ENCODE measurements at places on chromosomes 2 and 18. TPM values are rescaled to one million over a fixed set of nuclear protein-coding genes. Genes with fewer than 3 reads are reported as not detected.

Gene PMAIP1
- 7.5 TPM for total RNA-seq

Gene C2orf15
- total RNA-seq, result not detected

Gene G6PC2
- total RNA-seq, result not detected

Gene TRIM43
- total RNA-seq, result not detected

Gene PROM2
- 0.36 TPM for total RNA-seq

Gene DLGAP1
- under 0.01 TPM for total RNA-seq

Gene GDF7
- under 0.01 TPM for total RNA-seq

Gene REG1B
- not detected for total RNA-seq

Gene NETO1
- total RNA-seq, result not detected

Gene LRRFIP1
- 56.5 TPM for total RNA-seq

Gene LYPD1
- under 0.01 TPM for total RNA-seq

Gene UGT1A8
- not detected for total RNA-seq

Gene IRS1
- total RNA-seq, result 77.6 TPM

Gene POTEI
- total RNA-seq, result not detected

Data from hair follicle dermal papilla cell (primary cell).